ENCODE measurements at places on chromosomes 2 and 18.

DNA sequence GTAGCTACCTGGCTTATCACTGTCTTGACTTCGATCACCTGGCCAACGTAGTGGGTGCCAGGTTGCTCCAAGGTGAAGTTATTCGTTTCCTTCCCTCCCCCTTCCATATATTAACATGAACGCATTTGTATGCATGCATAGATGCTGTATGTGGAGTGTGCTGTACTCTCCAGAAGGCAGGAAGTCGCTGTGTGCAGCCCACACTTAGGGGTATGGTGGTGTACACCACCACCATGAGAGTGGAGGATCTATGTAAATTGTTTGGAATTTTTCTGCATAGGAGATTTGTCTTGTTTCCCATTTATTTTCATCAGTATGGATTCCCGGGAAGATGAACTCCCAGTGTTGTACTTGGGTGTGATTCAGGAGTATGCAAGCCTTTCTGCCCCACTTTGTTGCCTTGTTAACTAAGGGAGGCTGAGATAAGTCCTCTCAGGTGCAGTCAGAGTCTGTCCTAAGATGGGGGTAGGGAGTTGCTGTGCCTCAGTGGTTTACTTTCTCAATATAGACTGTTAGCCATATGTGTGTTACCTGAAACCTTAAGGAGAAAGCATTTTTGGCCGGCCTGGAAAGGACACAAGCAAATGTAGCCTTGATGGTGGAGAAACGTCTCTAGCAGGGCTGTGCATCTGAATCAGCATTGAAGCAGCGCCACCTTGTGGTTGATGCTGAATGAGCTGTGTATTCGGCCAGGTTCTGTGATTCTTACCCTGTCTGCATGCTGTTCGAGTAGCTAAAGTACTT, 149.8 kb downstream of the TANC1 start:
- peak; percentile 65 for DNase-seq

GRCh38 chr2:88471083-88471942, 18.8 kb upstream of the FOXI3 start:
- DNase-seq: no peak

DNA sequence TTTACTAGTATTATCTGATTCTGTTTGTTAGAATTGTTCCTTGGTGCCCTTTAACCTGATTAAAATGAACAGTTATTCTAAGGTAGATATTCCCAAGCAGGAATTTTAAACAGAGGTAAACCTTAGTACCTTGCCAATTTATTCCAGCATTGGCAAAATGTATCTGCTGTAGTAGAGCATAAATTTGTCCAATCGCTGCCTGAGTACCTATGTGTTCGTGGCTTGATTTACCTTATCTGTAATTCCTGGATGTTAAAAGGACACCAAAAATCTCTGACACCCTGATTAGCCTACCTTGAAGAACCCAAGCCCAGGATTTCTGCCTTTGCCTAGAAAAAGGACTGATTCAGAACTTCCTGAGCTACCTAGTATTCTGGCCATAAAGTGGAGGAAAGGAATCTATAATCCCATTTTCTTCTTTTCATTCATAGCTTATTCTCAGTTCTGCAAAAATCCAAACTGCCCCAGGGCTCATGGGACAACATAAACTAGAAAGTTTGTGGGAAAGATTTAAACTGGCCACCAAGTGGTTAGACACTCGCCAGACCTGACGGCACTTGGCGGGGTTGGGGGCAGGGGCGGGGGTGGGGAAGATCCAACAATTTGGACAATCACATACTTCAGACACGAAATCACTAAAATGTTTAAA, 16.2 kb upstream of the ZCCHC2 start:
- DNase-seq: no peak

DNA sequence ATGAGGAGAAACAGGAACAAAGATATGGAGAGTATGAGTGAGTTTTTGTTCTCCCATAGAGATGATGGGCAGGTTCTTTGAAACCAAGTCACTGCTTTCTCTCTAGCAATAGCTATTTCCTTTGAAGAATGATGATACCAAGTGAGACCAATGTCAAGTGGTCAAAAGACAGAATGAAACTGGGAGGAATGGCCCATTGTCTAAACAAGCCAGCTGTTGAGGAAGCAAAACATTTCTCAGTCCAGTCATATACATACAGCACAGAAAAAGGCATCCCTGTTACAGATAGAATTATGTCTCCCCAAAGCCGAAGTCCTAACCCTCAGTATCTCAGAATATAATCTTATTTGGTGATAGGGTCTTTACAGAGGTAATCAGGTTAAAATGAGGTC, 66.1 kb upstream of the EPC2 start:
- DNase-seq: no peak

GRCh38 chr2:232377841-232378734, 463 bp upstream of the ALPP start:
- DNase-seq: no peak

GRCh38 chr2:240198226-240198625, 57.8 kb upstream of the OTOS start:
- DNase-seq: no peak

DNA sequence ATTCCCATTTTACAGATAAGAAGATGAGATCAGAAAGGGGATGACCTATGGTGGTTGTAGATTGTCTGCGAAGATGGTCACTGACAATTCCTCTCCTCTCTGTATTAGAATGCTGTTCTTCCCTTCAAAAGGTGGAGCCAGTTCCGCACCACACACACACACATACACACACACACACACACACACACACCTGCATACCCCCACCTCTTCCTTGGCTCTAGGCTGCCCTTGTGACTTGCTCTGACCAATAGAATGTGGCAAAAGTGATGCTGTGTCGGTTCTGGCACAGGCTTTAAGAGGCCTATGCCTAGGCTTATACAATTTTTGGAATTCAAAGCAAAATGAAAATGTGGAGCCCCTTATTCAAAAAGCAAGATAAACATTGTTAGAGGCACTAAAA, 88.0 kb downstream of the ZFP36L2 start:
- no peak for DNase-seq

GRCh38 chr2:65204461-65205210, 23.0 kb upstream of the ACTR2 start:
- no peak for DNase-seq

GRCh38 chr18:55384551-55385275, 203.3 kb downstream of the TCF4 start:
- no peak for DNase-seq

DNA sequence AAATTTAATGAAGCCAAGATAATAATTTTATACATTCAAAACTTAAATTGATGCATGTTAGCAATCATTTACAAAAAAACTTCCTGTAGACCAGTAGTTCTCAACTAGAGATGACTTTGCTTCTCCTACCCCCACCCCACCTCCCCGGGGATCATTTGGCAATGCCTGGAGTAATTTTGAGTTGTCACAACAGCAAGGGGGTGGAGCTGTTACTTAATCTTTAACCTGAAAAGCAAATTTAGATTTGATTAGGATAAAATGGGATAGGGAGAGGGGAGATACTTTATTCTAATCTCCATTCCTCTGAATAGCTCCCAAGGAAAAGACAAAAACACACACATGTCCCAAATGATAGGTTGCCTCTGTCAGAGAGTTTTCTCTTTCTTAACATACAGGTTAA, 4.2 kb downstream of the SLC40A1 start:
- DNase-seq: no peak

GRCh38 chr2:230879271-230879882, 14.6 kb downstream of the ITM2C start:
- no peak for DNase-seq

DNA sequence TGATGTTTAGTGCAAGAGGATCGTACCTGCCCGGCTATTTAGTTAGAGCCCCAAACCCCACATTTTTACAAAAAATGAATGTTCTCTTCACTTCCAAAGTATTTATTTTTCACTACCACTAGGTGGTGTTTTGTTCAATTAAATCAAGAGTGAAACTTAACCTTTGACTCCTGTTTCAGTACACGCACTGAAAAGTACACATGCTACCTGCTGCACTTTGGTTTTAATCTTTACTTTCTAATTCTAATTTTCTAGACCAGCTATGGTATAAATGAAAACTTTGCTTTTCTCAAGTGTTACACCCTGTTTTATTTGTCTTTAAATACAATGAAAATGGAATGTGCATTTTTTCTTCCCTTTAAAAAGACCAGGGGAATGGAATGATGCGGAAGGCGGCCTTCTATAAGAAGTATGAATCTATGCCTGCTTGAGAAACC, 31.4 kb upstream of the CHN1 start:
- DNase-seq: no peak

Measured in stimulated activated CD8-positive, alpha-beta memory T cell treated with anti-CD3 and anti-CD28 coated beads, Interleukin-12 subunit alpha, Interleukin-12 subunit beta, amount 100 ng/mL, for 1 hour (primary cell).